ENCODE measurements at places on chromosomes 5 and 9.

DNA sequence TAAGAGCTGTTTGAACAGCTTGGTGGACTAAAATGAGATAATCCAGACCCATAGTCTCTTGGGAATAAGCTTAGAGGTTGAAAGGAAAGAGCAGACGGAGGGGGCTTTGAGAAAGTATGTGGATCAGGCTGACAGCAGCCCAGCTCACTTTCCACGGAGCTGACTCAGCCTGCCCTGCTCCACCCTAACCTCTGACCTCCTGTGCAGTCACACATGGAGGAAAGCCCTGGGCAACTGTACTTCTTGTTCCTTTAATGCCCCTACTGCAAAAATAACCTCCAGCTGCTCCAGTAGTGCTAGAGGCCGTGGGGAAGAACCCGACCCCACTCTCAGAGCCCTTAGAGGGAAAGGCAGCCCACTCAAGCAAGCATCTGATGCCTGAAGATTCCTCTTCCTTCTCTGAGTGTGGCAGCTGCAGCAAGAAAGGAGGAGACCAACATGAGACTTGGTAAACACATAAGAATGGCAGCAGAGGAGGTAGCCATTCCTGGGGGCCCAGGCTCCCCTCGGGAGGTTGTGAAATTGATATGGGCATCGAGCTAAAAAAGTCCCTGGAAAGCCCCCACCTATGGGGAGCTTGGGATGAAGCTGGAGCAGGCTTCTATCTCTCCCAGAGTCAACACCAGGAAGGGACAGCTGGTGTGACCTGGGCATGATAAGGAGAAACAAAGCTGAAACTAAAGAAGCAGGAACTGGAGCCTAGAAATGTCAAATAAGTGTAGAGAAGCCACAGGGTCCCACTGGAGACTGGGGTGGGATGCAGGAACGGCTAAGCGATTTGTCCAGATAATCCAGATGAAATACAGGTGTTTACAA is 204.3 kb downstream of the PIK3R1 start:
- peak; percentile 37 for DNase-seq

DNA sequence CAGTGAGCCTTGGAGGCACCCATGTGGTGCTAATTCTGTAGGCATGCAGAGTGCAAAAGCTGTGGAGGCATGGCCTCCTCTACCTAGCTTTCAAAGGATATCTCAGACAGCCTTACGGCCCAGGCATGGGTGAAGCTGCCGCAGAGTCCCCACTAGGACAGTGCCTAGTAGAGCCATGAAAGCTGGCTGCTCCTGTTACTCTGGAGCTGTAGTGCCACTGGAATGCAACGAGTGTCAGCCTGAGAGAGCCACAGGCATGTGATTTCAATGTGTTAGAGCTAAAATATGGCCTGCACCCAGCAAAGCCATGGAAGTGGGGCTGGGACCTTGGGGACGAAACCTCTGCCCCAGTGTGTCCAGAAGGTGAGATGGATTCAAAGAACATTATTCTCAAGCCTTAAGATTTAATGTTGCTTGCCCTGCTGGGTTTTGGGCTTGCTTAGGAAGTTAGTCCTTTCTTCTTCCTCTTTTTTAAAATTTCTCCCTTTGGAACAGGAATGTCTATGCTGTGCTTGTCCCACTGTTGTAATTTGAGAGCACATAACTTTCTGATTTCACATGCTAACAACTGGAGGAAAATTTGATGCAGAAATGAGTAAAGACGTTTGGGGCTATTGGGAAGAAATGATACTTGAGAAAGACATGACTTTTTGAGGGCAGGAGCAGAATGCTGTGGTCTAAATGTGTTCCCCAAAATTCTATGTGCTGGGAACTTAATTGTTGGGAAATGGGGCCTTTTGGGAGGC is 298.4 kb downstream of the PSAT1 start:
- peak; percentile 81 for DNase-seq

DNA sequence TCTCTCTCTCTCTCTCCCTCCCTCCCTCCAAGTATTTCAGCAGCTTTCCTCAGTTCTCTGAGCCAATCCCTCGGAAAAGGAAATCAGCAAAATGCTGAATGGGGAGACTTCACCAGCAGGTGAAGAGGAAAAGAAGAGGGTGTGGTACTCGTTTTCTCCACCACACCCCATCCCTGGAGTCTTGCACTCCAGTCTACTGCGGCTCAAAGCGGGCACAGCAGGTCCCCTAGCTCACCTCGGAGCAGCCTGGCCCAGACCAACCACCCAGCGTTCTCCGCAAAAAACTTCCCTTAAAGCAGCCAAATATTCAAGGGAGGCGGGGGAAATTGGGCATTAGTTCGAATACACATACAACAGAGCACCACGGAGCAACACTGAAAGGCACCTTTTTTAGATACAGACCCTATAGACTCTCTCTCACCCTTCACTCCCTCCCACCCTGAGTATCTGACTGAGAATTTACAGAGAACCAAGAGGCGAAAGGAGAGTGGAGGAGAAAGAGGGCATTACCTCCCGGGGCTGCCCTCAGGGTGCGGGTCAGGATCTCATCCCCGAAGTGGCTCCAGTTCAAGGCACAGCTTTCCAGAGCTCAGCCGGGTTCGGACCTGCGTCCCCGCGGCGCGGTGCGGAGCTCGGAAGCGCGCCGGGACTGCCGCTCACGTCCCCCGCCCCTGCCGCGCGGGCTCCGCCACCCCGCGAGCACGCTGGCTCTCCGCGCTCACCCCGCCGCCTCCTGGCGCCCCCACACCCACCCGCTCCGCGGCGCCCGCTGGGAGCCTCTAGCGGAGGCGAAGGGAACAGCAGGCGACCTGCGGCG is 1638.5 kb upstream of the C9orf72 start:
- peak; percentile 27 for DNase-seq

DNA sequence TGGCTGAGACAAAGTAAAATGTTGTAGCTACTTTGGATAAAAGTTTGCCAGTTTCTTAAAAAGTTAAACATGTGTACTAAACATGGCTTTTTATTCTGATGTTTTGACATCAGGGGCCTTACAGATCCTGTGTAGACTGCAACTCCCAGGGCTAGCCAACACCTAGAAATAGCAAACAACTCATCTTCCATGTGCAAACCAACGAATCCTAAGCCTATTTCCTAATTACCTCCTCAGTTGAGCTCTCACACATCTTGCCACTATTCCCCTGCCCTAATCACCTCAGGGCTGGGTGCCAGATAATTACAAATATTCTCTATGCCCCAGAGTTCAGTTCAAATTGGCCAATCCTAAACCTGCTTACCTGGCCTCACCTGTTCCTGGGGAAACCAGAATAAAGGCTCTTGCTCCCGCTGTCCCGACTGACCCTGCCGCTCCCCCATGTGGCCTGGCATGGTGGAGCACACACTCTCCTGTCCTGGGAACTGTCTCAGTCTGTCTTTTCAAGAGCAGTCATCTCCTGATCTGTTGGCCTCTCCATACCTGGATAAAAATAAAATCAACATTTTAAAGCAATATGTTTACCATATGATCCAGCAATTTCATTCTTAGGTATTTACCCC is 37.1 kb upstream of the FAM169A start:
- no peak for DNase-seq
